Astrocyte of the hippocampus (primary cell): ENCODE measurements at places on chromosomes 3 and 15.

GRCh38 chr15:89489376-89489775 is 7.0 kb downstream of the RHCG start:
- DNase-seq, result no peak

DNA sequence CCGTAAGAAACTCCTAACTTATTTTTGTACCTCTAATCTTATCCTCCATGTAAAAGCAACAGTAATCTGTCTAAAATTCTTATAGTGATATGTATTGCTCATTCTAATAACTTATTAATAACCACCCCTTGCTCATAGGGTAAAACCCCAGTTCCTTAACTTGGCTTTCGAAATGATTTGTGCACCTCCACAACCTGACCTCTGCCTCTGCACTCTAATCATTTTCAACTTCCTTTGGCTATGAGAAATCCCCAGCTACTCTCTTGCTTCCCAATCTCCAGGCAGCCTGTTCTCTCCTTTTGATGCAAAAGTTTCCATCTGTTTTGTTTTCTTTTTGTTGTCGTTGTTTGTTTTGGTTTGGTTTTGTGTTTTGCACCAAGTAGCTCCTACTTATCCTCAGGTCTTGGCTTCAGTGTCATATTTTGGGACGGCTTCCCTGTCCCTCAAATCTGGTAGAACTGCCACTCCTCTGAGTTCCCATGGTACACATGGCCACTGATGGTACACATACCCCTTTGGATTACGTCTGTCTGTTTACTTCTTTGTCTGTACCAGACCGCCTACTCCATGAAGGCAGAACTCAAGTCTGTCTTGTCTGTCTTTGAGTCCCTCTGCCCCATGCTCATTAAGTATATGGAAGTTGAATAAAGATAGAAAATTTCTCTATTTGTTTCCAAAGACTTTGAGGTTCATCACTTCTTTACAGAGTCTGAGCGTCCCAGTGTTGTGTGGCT is 105.6 kb upstream of the TGFBR2 start:
- no peak for DNase-seq

DNA sequence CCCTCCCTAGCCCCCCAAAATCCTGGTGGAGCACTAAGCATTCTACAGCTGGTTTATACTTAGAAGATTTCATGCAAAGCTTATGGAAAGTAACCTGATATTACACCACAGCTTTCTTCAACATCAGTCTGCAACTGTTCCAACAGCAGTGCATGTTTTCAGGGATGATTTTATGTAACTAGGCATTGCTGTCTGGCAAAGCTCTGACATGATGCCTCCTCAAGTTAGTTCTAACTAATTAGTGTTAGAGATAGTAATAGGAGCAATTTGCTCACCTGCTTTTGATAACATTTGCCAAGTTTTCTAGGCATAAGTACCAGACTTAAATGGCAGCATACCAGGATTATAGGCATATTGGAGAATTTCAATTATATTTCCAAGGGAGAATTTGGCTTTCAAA is 330.3 kb upstream of the SGO1 start:
- DNase-seq, result no peak

- no peak for DNase-seq
These were observed 177.9 kb downstream of the CHL1 start for GRCh38 chr3:374459-374858.

GRCh38 chr15:60379525-60380274 is 18.1 kb downstream of the ANXA2 start:
- DNase-seq, result peak; percentile 94

GRCh38 chr15:38069511-38070011 is 135.1 kb downstream of the TMCO5A start:
- peak; percentile 68 for DNase-seq

- DNase-seq, result no peak
These were observed 87.0 kb downstream of the TMEM266 start for GRCh38 chr15:76146812-76147211.

DNA sequence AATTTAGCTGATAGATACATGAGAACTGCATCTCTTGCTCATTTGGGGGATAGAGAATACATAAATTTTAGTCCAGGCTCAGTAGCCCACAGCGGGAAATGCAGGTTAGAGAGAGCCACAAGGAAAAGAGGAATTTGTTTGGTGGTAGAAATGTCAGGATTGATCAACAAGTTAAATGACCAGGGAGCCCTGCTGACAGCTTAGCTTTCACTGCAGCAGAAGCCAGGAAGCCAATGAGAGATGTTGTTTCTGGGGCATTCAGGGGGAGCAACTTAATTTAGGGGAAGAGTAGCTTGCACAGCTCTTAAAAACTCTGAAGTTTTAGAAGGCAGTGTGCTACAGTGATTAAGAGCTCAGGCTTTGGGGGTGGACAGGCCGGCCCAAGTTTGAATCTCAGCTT is 22.7 kb downstream of the ARHGEF26 start:
- DNase-seq, result no peak

DNA sequence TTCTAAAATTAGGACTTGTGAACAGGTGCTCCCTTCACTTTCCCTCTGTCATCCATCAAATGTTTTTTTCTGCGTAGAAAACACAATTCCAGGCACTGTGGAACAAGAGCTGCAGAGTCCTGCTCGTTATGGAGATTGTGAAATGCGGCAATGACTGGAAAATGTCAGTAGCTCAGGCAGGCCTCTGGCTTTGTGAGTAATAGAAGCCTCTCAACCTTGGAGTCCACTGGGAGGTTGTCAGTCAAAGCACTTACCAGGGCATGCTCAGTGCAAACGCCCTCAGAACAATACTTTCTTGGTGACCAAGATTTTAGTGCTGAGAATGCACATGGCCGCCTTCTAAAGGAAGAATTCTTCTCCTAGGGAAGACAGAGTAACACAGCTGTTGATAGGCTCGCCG is 26.7 kb upstream of the MED12L start:
- no peak for DNase-seq

DNA sequence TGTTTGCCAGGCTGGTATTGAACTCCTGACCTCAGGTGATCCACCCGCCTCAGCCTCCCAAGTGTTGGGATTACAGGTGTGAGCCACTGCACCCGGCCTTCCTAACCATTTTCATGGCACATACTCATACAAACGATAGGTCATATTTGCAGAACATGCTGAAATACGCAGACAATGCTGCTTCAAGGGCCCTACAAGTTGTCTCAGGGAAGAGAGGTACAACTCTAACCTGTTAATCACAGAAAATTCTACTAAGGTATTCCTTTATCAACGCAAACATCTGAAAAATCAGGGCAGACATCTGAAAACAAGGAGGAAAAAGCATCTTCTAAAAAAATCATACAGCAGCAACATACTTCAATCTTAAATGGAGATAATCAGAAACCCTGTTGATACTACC is 39.9 kb downstream of the RAF1 start:
- no peak for DNase-seq

DNA sequence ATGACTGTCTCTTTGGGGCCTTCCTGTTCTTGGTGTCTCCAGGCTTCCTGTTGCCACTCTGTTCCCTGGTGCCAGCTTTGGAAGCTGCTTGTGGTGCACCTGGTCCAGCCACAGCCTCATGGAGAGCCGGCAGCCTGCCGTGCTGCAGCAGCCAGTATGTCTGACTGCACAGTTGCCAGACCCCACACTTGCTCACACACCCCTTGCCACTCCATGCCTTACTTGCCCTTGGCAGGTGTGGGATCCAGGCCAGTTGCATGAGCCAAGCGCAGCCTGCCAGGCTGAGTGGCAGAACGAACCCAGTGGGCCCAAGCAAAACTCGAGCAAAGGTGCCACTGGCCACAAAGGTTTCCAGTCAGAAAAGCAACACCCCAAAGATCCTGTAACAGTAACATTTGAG is 309.2 kb downstream of the DOCK3 start:
- DNase-seq, result no peak

GRCh38 chr15:65044724-65045481 is at the start of gene SLC51B:
TSS of gene SLC51B (plus strand) at chr15:65045387. CDS start at chr15:65050005, 4,618 bp downstream.
- no peak for DNase-seq

DNA sequence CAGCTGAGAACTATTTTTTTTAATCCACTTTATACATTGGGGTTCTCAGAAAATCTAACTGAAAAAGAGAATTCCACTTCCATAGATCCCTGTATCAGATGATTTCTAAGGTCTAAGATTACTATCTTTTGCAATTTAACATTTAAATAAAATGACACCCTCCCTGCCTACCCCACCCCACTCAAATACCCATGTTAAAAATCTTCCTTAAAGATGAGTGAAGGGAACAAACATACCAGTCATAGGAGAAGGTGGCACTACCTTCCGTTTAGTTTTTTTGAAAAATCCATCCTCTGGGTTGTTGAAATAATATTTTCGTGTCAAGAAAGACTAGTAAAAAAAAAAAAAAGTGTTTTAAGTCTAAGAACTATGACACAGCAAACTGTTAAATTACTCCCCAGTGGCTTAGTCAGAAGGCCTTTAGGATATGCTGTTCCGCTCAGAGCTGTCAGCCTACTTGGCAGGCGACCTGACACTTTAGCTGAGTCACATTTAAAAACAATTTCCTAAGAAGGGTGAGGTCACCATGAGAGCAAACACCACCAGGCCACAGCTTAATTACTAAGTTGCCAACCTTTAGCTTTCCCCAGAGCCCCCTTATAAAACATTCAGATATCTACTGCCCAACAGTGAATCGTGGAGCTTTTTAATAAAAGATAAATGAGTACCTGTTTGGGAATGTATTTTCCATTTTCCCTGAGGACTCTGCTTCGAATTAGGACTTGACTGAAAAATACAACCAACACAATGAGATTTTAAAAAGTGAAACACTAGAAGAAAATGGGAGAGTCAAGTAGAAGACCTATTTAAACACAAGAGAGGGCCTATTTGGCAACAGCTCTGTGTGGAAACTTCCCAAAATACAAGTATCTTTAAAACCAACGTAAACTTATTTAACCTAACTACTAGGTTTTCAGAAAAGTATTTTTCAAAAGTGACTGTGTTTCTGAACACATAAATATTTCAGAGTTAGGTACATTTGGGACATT is 9.6 kb downstream of the EMC3 start:
- peak; percentile 95 for DNase-seq

DNA sequence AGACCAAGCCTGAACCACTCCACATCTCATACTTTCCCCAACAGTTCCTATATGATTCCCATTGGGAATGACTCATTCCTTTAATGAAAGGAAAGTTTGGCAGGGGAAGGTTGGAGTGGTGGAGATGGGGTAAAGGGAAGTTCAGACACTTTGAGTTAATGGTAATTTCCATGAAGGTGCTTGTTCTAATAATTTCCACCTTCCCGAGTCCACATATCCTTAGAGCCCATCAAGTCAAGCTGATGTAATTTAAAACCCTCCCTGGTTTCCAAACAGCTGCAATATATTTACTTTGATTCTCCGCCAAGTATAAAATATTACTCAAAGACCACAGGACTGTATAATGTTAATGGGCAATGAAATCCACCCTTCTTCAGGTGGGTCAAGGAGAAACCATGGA is 95.0 kb upstream of the GALNT15 start:
- peak; percentile 70 for DNase-seq

DNA sequence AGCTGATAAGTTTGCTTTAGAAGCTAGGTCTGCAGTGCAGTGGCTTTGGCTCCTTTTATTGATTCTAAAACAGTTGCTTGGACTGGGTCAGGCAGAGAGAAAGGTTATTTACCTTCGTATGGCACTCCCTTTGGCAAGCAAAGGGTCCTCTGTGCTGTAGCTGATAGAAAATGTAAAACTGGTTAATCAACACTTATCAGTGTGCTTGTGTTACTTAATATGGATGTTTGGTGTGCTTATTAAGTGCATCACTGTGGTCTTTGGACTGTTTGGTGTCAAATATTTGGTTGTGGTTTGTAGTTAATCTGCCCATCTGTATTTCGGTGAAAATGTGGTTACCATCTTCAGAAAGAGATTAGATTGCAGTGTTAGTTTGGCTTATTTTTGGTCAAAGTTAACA is 16.0 kb downstream of the UBE2E2 start:
- DNase-seq, result peak; percentile 67

DNA sequence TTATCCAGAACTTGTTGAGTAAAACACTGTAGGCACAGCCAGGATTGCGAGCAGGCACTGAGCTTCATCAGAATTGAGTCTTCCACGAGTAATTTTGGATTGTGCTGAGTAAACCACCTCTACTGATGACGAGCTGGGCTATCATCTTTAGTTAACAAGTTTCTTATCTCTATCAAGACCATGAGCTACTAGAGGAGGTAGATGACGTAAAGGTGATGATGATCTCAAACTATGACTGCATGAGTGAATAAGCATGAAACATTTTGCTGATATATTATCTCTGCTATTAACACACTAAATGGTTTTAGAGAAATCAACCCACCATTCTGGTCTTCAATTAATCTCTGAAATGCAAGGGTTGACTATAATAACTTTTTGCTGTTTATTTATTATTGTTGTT is 506.0 kb downstream of the GBE1 start:
- DNase-seq, result no peak

GRCh38 chr15:42608110-42608531 is 32.7 kb downstream of the STARD9 start:
- peak; percentile 89 for DNase-seq

GRCh38 chr3:161474139-161474538 is 22.5 kb upstream of the OTOL1 start:
- no peak for DNase-seq

DNA sequence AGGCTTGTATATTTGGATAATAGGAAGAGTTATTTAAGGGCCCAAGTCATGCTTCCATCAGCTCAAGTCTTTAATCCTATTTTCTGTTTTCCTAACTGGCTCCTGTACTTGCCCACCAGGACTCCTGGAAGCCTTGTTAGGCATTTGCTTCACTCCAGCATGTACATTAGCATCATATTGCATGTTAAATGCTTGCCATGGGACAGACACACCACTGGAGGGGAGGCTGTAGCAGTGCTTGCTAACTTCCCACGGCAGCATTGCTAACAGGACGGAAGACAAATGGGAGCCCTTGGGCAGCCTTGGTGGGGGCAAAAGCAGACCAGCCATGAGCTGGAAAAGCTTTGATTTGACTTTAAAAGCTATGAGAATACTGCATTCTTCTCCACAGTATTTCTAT is 6.1 kb downstream of the TMOD2 start:
- DNase-seq, result no peak

GRCh38 chr15:63909819-63910437 is 76.2 kb upstream of the HERC1 start:
- DNase-seq, result peak; percentile 78

- peak; percentile 94 for DNase-seq
These were observed 7.0 kb downstream of the SUCLG2 start for GRCh38 chr3:67647390-67647878.

GRCh38 chr3:64318001-64318400 is 92.7 kb upstream of the PRICKLE2 start:
- DNase-seq, result peak; percentile 91

DNA sequence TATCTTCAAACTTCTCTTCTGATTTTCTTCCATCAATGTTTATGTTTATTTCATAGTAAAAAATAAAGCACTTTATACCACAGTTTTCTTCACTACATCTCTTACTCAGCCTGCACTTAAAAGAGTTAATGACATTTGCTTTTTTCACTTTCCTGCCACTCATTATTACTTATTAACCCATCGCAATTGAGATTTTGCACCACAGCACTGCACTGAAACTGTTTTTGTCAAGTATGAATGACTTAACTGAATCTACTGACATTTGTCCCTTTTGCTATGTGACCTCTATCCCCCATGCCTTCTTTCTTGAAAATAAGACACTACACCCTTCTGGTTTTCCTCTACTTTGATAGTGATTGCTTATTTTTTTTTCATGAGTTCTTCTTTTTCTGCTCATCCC is 739.7 kb upstream of the DPPA4 start:
- no peak for DNase-seq
